Activated T-cell treated with anti-CD3 and anti-CD28 coated beads for 48 hours (primary cell): ENCODE measurements at places on chromosomes 4 and X.

- no peak for DNase-seq
These were observed 45.4 kb downstream of the UGT2A3 start for GRCh38 chr4:68905939-68906779.

DNA sequence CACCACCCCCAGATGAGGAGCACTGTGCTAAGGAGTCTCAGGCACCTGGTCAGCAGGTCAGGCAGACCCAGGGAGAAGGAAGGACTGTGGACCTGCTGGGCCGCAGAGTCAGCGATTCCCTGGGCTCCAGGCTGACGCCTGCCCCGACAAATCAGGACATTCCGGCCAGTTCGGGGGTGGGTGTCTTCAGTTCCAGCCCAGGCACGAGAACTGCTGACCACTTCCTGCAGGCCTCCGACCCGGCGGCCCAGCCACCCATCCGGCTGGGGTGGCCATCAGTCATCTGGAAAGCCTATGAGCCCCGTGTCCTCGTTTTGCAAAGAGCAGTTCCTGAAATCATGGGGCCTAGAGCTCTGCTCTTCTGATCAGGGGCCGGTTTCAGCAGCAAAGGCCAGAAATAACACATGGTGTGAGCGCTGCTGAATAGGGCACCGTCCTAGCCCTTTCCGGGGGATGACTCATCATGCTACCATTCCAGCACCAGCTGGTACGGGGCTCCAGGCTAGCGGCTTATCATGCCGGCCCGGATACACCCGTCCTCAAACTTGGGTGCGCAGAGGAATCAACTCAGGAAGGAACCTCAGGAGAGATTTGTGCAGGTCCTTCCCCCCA, 7.8 kb upstream of the SH3TC1 start:
- no peak for DNase-seq

GRCh38 chr4:6402566-6403399, 69.6 kb downstream of the PPP2R2C start:
- DNase-seq: no peak

DNA sequence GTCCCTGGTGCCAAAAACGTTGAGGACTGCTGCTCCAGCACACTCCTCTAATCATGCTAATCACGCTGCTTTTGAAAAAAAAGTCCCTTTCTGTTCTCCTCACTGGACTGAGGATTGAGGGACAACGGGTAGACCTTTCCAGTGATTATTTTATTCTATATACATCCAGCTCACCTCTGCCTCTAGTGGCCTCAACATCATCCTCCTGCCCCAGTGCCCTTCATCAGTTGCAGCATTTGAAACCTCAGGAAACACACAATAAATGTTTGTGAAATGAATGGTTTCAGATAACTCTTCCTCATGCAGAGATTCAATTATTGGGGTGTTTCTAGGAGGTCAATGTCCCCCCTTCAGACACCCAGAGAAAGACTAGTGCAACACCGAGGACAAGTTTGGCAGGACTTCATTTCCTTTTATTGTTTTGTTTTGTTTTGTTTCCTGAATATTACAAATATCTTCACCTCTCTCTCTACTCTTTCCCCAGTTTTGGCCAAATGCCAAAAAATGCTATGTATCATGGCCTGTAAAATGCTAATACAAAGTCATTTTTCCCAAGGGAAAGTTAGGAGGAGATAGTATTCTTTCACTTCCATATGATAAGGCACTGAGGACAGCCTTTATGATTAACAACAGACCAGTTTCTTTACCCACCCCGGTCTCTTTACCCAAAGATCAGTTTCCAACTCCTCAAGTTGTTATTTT, 460.1 kb upstream of the SLIT2 start:
- DNase-seq: no peak

GRCh38 chr4:37612811-37613210, 73.4 kb downstream of the RELL1 start:
- no peak for DNase-seq

- DNase-seq: no peak
These were observed 42.1 kb downstream of the NEIL3 start for GRCh38 chr4:177351622-177352244.

DNA sequence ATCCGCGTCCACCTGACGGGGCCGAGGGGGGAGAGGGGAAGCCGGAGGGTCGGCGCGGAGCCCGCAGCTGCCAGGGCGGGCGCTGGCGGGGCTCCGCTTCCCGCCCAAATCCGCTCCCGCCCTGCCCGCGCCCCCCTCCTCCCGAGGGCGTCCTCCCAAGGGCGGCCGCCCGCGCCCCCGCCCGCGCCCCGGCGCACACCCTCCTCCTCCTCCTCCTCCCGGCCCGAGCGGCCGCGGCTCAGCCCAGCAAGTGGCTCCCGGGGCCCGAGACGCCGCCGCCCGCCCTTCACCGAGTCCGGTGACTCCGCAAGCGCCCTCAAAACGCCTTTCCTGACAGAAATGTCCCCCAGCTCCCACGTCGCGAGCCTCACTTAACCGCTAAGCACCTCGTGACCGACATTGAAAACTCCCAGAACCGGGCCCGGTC, 487 bp downstream of the HMGB2 start:
- DNase-seq: no peak

DNA sequence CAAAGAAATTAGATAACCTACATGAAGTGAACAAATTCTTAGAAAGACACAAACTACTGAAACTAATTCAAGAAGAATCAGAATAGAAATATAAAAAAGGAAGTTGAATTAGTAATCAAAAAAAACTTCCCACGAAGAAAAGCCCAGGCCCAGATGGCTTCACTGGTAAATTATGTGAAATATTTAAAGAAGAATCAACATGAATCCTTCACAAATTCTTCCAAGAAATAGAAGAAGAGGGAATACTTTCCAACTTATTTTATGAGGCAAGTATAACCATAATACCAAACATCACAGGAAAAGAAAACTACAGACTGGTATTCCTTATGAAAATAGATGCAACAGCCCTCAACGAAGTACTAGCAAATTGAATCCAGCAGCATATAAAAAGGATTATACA, 30.7 kb downstream of the MOSPD2 start:
- DNase-seq: no peak

GRCh38 chrX:11733614-11734013, 24.4 kb upstream of the MSL3 start:
- no peak for DNase-seq

DNA sequence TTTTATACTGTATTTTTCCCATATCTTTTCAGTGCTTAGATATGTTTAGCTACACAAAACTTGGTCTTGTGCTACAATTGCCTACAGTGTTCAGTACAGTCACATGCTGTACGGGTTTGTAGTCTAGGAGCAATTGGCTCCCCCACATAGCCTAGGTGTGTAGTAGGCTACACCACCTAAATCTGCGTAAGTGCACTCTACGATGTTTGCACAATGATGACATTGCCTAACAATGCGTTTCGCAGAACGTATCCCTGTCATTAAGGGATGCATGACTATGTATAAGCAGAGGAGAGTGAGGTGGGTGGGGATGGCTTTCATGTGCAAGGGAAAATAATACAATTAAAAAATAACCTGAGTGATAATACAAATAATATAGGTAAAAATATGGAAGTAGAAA, 131.4 kb downstream of the GBA3 start:
- DNase-seq: no peak

DNA sequence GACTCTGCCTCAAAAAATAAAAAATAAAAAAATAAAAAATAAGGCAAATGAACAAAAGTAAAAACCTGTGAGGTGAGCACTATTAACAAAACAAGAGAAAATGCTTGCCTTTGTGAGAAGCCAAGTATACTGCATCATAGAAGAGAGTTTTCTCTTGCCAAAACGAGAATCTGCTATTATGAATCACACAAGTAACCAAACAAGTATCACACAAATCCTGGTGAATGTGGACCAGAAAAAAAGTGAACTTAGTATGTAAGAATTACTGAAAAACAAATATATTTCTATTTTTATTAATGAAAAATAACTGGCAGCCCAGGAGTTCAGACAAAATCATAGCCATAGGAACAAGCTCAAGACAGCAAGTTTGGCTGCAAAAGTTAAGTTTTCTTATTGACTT, 193.5 kb downstream of the PDGFC start:
- DNase-seq: no peak

DNA sequence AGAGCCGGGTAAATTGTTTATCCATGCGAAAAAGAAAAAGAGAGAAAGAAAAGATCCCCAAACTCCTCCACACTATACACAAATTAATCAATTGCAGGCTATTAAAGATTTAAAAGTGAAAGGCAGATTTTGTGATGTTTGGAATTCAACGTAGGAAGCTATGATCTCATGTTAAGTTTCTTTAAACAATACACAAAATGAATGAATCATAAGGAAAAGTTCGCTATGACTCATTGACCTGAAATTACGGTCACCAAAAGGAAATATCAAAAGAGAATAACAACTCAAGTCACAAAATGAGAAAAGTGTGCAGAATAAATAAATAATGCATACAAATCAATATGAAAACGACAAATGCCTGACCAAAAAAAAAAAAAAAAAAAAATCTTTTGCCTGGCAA, 28.6 kb downstream of the CLNK start:
- no peak for DNase-seq

GRCh38 chrX:107470971-107471370, 21.5 kb downstream of the FRMPD3 start:
- DNase-seq: no peak

GRCh38 chr4:159395693-159396092, 292.8 kb downstream of the RAPGEF2 start:
- no peak for DNase-seq

GRCh38 chr4:148396986-148397673, 45.1 kb downstream of the NR3C2 start:
- DNase-seq: no peak

DNA sequence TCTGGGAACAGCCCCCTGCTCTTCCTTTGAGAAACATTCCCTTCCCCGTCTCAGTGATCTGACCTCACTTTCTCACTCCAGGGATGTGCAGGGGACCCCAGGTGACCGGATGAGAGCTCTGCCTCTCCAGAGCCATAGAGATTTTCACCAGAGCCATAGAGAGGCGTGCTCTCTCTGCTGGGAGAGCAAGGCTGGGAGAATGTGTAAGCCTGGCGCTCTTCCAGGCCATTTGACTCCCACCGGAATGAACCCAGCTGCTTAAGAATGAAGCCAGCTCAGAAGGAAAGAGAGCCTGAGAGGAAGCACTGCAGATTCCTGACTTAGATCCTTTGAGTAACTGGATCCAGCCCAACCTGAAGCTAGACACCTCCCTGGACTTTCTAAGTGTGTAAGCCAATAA, 106.4 kb downstream of the DHX15 start:
- DNase-seq: no peak

DNA sequence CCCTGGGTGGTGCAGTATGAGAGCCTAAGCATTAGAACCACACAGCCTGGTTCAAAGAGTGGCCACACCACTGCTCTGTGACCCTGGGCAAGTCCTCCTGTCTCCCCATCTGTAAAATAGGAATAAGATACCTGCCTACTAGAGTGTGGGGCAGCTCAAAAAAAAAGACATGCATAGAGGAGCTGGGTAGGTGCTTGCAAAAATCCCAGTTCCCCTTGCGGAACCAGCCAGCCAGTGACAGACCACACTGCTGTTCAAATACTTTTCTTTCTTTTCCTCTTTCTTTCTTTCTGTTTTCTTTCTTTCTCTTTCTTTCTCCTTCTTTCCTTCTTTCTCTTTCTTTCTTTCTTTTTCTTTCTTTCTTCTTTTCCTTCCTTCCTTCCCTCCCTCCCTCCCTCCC, 63.0 kb upstream of the TRIM2 start:
- DNase-seq: no peak

DNA sequence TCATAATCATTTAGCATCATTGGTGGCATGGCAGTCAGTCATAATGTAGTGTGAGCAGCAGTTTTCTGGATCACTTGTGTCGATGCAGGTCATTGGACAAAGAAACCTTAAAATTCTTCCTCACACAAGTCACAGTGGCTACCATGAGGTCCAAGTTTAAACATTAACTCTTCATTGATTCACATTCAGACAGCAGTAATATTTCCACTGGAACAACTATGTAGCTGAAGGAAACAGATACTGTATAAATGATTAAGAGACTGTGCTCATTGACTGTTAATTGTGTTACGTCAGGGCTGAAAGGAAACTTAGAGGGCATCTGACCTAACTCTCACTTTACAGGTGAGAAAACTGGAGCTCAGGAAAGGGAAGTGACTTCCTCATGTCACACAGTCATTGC, 261.8 kb downstream of the KLHL13 start:
- DNase-seq: no peak

- no peak for DNase-seq
These were observed 133.0 kb upstream of the HTR2C start for GRCh38 chrX:114450911-114451310.
